ENCODE measurements at places on chromosomes 4 and X. TPM values are rescaled to one million over a fixed set of nuclear protein-coding genes. Genes with fewer than 3 reads are reported as not detected.

DNA sequence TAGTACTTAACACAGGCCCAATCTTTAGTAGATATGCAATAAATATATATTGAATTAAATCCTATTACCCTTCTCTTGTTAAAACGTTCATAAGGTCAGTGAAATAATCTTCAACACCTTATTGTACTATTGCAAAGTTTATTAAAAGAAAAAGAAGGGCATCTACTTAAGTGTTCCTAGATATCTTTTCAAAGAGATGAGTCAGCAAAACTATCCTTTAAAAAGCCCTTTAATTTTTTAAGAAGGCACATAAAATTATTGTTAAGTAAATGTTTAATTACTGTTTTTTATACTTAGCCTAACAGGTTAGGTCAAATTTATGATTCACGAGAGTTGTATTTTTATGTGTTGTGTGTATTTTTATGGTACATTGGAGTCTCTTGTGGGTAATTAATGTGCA is 77.3 kb upstream of the PPP1R2C start:
- no peak for ATAC-seq

DNA sequence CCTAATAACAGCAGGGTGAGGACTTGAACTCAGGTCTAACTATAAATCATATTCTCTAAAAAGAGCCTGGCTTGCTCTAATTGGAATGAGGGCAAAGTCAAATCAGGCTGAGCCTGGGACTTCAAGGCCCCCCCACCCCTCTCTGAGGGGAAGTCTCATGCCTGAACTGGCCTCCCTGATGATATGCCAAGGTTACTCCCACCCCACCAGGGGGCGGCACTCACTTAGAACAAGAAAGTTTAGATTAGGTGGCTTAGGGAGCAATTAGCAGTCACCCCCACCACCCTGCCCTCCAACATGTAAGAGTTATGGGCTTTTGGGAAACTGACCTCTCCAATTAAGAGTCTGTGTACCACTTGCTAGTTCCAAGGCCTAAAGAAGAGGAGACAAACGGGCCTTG is 2.7 kb downstream of the FOXO4 start:
- no peak for ATAC-seq

DNA sequence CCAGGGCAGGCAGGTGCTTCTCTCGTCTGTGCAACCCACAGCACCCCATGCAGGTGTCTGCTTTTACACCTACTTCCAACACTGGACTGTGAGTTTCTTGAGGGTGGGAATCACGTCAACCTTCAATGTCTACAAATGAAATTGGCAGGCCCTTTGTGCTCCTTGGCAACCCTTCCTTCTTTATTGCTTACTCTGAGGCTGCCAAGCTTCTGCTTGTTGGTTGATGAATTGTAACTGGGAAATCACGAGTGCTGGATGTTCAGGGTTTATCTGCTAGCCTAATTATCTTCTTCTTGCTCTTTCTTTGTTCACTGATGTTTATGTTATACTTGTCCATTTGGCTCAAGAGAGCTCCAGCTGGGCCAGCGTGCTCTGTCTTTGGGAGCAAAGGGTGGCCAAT is 2.5 kb upstream of the DGAT2L6 start:
- ATAC-seq, result no peak

- ATAC-seq, result no peak
Measured at GRCh38 chr4:40934676-40935075, 184.9 kb downstream of the NSUN7 start.

DNA sequence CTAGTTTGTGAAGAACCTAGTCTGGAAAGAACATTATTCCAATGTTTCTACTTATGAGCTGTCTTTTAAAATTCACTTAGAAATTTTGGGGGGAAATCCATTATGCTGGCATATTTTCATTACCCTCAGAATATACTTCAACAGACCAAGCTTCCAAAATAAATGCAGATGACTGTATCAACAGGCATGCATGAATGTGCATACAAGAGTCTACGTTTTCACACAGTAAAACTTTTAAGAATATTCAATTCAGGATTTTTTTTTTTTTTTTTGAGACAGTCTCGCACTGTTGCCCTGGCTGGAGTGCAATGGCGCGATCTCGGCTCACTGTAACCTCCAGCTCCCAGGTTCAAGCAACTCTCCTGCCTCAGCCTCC is 49.7 kb downstream of the ABCG2 start:
- ATAC-seq, result no peak

- ATAC-seq, result no peak
Measured at GRCh38 chrX:10847333-10847732, 226.9 kb upstream of the MID1 start.

DNA sequence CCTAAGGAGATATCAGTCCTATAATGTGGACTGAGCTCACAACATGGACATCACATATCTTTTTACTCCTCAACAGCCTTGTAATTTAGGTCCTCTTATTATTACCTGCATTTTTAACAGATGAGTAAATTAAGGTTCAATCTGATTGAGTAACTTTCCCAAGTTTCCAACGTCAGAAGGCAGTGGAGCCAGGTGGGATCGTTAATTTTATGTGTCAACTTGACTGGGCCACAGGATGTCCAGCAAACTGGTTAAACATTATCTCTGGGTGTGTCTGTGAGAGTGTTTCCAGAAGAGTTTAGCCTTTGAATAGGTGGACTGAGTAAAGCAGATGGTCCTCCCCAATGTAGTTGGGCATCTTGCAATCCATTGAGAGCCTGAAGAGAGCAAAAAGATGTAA is 59.0 kb upstream of the SLIT2 start:
- no peak for ATAC-seq

GRCh38 chr4:15186149-15186548 is 183.9 kb downstream of the CPEB2 start:
- no peak for ATAC-seq

DNA sequence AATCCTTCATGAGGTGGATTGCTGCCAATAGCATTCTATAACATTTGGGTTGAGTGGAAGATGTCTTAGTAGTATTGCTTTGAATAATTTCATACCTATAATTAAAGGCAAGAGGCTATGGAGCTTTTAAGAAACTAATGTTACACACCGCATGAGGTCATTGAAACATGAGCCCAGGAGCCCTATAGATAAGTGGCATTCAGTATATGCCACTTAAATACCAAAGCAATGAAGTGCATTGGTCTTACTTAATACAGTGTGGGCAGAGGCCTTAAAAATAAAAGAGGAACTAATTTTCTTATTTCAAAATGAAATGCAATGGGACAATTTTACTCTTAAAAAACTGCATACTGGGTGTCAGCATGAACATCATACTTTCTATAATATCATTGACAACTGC is 47.5 kb downstream of the SPATA18 start:
- ATAC-seq, result no peak

DNA sequence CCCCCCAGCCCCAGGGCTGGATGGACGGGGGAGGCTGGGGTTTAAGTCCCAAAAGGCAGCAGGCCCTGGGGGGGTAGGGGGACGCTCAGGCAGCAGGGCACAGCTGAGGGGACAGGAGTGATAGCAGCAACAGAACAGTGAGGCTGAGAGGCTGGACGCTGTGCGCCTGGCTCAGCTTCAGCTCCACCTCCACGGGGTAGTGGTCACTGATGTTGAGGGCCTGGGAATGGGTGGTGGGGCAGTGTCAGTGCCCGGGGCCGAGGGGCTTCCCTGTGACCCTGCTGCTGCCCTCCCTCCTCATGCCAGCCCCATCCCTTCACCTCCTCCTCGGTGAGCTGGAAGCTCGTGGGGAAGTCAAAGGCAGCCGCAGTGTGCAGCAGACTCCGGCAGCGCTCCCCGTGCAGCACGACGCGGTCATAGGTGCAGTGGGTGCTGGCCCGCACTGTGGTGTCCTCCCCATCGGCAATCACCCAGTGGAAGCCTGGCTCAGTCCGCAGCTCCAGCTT is 4.5 kb downstream of the RPL10 start:
- no peak for ATAC-seq

GRCh38 chr4:74097631-74098426 is 1.2 kb downstream of the CXCL2 start:
- no peak for ATAC-seq

DNA sequence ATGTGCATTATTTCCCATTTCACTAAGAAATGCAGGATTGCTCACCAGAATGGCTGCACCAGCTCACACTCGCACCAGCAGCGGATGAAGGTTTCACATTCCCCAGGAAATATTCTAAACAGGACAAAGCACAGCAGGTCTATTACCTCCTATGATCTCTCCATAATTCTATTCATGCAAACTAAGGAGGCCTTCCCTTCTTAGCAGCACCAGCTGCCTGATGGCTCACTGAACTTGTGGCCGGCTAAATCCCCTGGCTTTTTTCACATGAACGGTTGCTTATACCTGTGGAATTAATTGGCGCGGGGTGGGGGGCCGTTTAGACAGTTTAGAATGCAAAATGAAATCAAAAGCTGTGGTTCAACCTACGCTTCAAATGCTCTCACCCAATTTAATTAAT is 73.5 kb upstream of the SRD5A3 start:
- ATAC-seq, result no peak

DNA sequence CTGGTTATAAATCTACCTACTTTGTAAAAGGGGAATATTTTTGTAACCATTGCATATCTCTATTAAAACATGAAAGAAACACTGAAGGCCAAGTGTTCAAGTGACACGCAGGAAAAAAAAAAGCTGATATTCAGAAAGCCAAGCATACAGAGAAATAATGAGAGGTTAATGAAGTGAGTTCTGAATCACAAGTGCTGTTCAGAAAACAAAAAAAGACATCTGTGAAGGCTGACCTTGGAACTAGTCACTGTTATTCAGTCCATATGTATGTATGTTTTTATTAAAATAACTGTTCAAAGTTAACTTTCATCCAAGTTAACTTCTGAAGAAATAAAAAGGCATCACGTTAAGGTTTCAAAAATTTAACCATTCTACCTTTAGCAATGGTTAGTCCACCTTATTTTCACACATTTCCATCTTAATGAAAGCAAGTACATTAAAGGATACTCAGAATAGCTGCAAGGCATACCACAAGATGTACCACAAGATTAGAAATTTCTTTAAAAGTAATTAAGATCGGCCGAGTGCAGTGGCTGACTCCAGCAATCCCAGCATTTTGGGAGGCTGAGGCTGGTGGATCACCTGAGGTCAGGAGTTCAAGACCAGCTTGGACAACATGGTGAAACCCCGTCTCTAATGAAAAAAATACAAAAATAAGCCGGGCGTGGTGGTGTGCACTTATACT is 31.4 kb downstream of the SH3RF1 start:
- ATAC-seq, result no peak

GRCh38 chrX:155235891-155236290 is 19.6 kb downstream of the VBP1 start:
- ATAC-seq, result no peak

DNA sequence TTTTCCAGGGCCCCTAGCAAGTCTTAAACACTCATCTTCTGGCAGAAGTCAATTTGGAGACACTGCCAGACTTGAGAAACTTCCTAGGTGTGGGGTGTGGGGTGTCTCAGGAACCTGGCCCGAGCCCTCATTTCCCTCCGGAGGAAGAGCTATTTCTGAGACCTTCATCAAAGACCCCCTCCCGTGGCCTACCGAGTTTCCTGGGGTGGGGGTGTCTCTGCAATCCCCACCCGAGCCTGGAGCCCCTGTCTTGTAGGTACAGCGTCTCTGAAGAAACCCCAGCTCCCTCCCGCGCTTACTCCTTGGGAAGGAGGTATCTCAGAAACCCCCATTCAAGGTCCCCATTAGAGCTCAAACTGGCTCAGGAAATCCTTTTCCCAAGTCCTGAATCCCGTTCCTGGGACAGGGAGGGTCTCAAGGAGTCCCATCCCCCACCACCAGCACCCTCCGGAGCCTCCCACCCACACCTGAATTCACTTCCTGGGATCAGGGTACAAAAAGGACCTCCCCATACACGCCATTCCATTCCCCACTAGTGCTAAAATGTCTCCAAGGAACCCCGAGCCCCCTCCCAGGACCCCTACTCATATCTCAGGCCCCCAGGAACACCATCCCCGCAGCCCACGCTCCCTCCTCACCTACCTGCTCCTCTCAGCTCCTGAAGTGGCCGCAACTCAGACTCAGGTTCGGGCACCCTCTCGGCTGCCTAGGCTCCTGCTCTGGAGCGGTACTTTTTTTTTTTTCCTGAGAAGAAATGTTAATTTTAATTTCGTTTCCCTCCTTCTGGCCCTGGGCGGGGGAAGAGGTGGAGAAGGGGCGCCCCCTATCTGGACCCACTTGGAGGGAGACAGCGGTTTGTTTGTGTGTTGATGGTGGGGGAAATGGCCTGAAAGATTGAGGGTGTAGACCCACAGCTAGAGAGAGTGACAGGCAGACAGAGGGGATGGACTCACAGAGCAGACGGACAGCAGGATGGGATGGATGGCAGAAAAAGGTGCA is 1.1 kb downstream of the SLC38A5 start:
- ATAC-seq, result no peak

GRCh38 chrX:40012868-40013265 is 84.9 kb downstream of the BCOR start:
- ATAC-seq, result no peak

- no peak for ATAC-seq
Measured at GRCh38 chr4:163090997-163091684, 75.5 kb downstream of the NAF1 start.

GRCh38 chr4:88706574-88706973 is 8.9 kb upstream of the NAP1L5 start:
- ATAC-seq, result no peak

CT45A5 gene
- not detected for total RNA-seq

ARHGAP36 gene
- total RNA-seq, result not detected

LANCL3 gene
- 2.6 TPM for total RNA-seq

DGAT2L6 gene
- not detected for total RNA-seq

GPR82 gene
- total RNA-seq, result 0.12 TPM

TMPRSS11A gene
- total RNA-seq, result 62.3 TPM

F11 gene
- not detected for total RNA-seq
